Large intestine (tissue), 12 donors: ENCODE measurements at places on chromosomes 3 and 15. TPM values are rescaled to one million over a fixed set of nuclear protein-coding genes. Genes with fewer than 3 reads are reported as not detected.

The GRAMD1C gene
- 14.4 TPM for polyA plus RNA-seq

The SENP8 gene
- 3.4 TPM for polyA plus RNA-seq

GRCh38 chr3:25473246-25473645, 45.2 kb downstream of the RARB start:
- H3K36me3 ChIP-seq, result no peaks in the 10 kb centered on the region
- no peaks in the 10 kb centered on the region for H3K4me1 ChIP-seq
- H3K27me3 ChIP-seq, result no peaks in the 10 kb centered on the region
- H3K4me3 ChIP-seq, result no peak overlapping the region
- H3K27ac ChIP-seq, result no peak overlapping the region

DNA sequence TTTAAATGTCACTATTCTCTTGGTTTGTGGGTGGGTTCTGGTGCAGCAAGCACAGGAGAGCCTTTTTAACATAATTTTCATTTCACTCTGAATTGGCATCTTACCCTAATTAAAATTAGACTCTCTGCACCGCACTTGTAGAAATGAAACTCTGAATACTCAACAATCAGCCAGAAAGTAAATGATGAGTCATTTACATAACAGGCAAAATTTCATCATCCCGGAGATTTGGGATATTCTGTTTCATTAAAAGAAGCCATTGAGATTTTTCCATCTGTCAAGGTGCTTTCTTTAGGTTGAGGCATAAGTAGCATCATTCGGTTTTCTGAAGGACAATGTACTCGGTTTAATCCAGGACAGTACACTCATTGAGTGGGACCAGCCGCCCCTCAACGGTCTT, 111.0 kb downstream of the RFTN1 start:
- H3K27ac ChIP-seq, result no peak overlapping the region
- no peak for DNase-seq
- no peaks in the 10 kb centered on the region for H3K36me3 ChIP-seq
- no peaks in the 10 kb centered on the region for H3K4me1 ChIP-seq
- no peak overlapping the region for H3K4me3 ChIP-seq
- H3K27me3 ChIP-seq, result no peaks in the 10 kb centered on the region

DNA sequence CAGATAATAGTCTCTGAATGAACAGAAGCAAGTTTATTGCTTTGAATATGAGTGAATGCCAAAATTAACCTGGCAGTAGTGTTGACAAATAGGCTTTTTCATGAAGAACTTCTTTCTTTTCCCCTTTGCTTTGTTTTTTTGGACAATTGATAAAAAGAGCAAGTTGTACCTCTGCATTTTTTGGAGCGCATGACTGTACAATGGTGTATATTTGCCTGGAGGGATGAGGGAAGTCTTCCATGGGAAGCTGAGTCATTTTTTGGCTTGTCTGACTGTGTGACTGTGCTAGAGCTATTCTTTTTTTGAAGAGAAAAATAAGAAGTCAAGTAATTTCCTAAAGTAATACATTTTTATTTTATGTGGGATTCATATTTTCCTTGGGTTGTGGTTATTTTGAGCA, 186.9 kb downstream of the KLHL25 start:
- H3K27ac ChIP-seq, result no peak overlapping the region
- no peak for DNase-seq
- no peaks in the 10 kb centered on the region for H3K4me1 ChIP-seq
- no peak overlapping the region for H3K4me3 ChIP-seq

- no peaks in the 10 kb centered on the region for H3K36me3 ChIP-seq
- H3K4me1 ChIP-seq, result peaks cover 15% of the 10 kb centered on the region
- H3K4me3 ChIP-seq, result no peak overlapping the region
- no peak for DNase-seq
- no peak overlapping the region for H3K27ac ChIP-seq
- no peaks in the 10 kb centered on the region for H3K27me3 ChIP-seq
Observed at GRCh38 chr3:127469760-127470159, 120.8 kb downstream of the TPRA1 start.
